HuH-7.5 (cell line): ENCODE measurements at places on chromosomes 3 and 15.

GRCh38 chr3:190125436-190126068 is 4.9 kb upstream of the P3H2 start:
- DNase-seq: no peak

- DNase-seq: no peak
Observed at GRCh38 chr3:99751649-99752048, 66.0 kb upstream of the CMSS1 start.

DNA sequence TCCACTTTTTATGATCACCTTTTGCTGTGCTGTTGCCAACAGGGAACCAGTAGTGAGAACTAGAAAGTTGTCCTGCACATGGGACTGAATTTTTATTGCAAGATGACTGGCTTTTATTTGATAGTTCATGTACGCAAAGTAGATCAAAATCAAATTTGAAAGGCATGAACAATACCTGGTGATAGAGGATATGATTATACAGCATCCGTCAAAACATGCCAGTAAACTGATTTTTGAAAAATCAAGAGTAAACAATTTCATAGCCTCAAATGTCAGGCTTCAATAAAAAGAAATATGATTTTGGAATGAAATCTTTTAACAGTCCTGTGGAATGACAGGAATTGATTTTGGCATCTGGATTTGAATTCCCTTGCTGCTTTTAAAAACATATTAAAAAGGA is 219.6 kb upstream of the LRRN1 start:
- no peak for DNase-seq

DNA sequence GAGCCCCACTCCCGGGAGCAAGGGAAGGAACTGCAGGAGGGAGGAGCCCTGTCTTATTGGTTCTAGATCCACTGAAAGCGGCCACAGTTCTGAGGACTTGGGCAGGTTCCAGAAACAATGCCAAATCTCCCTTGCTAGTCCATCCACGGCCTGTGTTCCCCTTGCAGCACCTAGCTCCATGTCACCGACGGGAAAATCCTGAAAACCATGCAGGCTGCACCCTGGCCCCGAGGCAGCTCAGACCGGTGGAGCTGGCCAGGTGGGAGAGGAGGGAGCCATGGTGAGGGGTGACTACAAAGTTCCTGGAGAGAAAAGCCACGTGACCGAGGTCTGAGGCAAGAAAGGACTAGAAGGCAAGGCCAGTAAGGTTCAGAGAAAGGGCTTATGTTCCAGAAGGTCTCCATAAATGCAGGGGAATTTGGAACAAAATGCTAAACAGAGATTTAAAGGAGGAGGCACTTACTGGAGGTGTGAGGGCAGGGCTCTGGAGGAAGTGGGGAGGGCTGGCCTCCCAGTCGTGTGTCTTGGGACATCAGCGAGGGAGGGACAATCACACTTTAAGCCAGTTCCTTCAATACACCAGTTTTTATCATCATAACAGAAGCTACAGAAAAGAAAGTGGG is 5.4 kb downstream of the MGLL start:
- DNase-seq: no peak

DNA sequence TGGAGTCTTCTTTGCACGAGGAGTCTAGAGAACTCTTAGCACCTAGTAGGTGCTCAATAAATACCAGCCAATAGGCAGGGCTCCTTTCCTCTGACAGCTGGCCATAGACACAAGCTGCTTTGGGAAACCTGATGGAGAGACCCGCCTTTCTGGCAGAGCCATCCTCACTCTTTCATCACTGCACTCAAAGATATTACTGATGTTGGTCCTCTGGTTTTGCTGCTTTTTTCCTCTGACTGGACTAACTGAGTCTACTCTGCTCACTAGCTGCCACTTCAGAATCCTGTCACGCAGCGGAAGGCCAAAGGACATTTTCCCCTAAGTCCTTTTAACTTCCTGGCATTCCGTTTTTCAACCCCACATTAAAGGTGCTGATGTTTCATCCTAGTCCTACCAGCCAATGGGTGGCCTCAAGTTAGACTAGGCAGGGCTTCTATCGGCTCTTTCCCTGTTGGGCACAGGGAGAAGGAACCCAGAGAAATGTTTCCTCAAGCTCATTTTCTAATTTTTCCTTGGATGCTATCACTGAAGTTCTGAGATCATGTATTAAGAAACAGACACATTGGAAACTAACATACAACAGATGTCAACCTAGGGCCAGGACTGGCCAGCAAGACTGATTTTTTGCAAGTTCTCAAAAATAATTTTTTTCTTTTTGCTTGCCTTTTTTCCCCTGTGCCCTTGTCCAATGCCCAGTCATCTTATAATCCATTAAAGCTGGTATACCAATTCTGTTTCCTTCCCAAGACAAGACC is 132.8 kb upstream of the ICE2 start:
- DNase-seq: no peak

- peak; percentile 66 for DNase-seq
Observed at GRCh38 chr3:49469037-49469935, 781 bp upstream of the DAG1 start.

- DNase-seq: no peak
Observed at GRCh38 chr3:69602112-69602511, 137.2 kb upstream of the MITF start.

DNA sequence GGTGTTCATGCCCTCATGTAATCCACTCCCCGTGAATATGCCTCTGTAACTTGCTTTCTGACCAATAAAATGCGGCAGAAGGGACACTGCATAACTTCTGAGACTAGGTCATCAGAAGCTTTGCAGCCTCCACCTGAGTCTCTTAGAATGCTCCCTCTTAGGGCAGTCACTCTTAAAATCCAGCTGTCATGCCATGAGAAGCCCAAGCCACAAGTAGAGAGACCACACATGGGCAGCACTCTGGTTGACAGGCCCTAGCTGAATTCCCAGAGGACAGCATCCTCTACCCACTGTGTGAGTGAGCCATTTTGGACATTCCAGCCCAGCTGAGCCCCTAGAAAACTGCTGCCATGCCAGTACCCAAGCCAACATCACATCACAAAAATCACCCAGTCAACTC is 41.4 kb downstream of the SCAPER start:
- no peak for DNase-seq

DNA sequence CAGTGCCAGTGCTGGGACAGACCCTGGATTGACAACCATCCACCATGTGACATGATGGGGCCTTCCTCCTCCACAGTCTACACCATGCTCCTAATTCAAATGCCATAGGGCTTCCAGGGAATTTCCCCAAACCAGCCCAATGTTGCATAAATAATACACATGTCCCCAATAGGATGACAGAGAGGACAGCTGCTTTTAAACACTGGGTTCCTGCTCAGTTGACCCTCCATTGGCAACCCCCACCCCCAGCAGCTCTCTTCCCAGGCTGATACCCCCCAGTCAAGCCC is 28.3 kb upstream of the ATP2B2 start:
- no peak for DNase-seq

- DNase-seq: no peak
Observed at GRCh38 chr15:35145336-35145735, 60.2 kb upstream of the NANOGP8 start.

GRCh38 chr3:197183582-197183981 is 114.8 kb downstream of the DLG1 start:
- no peak for DNase-seq

- no peak for DNase-seq
Observed at GRCh38 chr3:138033202-138033691, 23.3 kb downstream of the CLDN18 start.

- DNase-seq: no peak
Observed at GRCh38 chr3:188165596-188165995, 11.6 kb downstream of the LPP start.

DNA sequence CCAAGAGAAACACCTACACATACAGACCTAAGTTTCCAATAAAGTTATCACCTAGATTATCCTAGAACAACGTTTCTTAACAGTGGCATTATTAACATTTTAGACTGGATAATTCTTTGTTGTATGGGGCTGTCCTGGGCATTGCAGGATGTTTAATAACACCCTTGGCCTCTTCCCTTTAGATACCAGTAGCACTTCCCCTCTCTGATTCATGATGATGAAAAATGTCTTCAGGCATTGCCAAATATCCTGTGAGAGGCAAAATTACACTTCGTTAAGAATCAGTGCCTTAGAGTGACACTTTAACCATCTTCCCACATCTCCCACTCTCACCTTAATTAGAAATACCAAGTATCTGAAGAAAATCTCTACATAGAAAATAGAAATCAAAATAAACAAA is 352.6 kb downstream of the CGGBP1 start:
- DNase-seq: no peak

- DNase-seq: no peak
Observed at GRCh38 chr15:39869858-39870515, 50.1 kb downstream of the GPR176 start.

GRCh38 chr3:39668420-39668819 is 141.0 kb upstream of the MYRIP start:
- no peak for DNase-seq

GRCh38 chr15:76398317-76399104 is 61.9 kb downstream of the ISL2 start:
- no peak for DNase-seq

DNA sequence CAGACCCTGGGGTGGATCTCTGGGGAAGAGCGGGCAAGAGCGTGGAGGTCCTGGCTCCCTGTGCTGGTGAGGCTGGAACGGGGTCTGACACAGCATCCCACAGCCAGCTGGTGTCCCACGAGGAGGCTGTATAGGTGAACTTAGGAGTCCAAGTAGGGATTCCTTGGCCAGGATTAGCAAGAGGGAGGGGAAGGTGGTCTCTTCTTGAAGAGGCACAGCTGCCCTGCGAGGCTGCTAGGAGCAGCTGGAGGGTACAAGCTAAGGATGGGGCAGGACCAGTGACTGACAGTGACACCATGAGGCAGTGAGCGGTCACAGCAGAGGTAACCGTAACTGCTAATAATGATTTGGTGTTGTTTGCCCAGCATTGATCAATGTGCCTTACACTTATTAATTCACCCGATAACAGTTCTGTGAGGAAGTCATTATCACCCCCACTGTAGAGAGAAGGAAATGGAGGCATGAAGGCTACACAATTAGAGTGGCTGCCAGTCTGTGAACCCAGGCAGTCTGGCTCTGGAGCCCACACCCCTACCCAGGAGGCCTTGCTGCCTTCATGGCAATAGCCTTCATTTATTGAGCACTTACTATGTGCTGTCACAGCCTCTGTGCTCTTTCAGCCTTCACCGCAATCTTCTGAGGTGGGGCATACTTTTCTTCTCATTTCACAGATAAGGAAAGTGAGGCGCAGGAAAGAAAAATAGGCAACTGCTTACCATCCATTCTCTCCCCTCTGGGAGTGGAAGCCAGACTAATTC is 59.4 kb downstream of the TMEM44 start:
- peak; percentile 71 for DNase-seq

GRCh38 chr3:66179793-66180192 is 41.0 kb upstream of the SLC25A26 start:
- no peak for DNase-seq

- DNase-seq: no peak
Observed at GRCh38 chr3:152060701-152061100, 187.3 kb downstream of the SUCNR1 start.

DNA sequence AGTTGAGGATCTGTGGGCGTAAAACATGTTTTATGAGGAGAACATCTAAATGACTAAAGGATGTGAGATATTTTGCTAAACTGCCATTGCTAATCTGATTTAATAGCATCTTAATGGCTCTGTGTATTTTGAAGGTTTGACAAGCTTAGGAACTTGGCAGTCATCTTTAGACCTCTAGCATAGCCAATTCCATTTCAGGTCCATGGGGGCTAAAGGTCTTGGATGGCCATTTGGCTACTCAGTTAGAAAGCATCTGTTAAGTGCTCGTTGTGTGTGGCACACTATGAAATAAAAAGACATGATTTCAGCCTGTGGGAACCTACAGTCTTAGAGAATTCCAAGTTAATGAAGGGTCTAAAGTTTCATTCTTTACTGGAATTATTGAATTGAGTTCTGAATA is 236.2 kb downstream of the IL5RA start:
- no peak for DNase-seq

DNA sequence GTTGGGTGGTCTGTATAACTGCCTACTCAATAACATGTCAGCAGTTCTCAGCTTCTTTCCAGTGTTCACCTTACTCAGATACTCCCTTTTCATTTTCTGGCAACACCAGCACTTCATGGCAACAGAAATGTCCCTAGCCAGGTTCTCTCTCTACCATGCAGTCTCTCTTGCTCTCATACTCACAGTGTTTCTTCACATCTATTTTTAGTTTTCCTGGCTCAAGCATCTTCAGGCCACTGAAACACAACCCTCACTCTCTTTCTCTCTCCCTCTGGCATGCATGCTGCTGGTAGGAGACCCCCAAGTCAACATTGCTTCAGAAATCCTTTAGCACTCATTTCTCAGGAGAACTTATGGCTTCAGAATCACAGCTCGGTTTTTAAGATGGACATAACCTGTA is at the start of gene CAPN3:
TSS of gene CAPN3 (plus strand) at position 253 of the 400 bp plus-strand sequence. CDS start 305 bp downstream, outside the sequence.
- DNase-seq: no peak

- no peak for DNase-seq
Observed at GRCh38 chr15:51600114-51600513, 22.5 kb downstream of the DMXL2 start.

GRCh38 chr3:10357095-10357494 is 36.2 kb upstream of the SEC13 start:
- no peak for DNase-seq

- DNase-seq: no peak
Observed at GRCh38 chr3:69967156-69967555, 32.4 kb upstream of the SAMMSON start.

DNA sequence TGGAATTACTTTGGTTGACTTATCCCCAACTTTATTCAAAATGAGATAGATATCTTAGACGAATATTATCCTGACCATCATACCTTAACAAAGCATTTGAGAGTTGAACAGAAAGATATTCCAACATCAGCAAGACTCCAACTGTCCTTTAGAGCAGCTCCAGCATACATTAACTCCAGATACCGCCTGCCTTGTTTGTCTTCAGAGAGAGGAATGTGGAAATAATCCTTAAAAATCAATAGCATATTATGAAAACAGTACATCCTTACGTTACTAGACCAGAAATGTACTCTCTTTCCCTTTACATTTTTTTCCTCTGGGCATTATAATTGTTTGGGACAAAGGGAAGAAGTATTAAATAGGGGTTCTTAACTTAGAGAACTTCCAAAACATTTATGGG is 1.7 kb downstream of the ANKUB1 start:
- no peak for DNase-seq

DNA sequence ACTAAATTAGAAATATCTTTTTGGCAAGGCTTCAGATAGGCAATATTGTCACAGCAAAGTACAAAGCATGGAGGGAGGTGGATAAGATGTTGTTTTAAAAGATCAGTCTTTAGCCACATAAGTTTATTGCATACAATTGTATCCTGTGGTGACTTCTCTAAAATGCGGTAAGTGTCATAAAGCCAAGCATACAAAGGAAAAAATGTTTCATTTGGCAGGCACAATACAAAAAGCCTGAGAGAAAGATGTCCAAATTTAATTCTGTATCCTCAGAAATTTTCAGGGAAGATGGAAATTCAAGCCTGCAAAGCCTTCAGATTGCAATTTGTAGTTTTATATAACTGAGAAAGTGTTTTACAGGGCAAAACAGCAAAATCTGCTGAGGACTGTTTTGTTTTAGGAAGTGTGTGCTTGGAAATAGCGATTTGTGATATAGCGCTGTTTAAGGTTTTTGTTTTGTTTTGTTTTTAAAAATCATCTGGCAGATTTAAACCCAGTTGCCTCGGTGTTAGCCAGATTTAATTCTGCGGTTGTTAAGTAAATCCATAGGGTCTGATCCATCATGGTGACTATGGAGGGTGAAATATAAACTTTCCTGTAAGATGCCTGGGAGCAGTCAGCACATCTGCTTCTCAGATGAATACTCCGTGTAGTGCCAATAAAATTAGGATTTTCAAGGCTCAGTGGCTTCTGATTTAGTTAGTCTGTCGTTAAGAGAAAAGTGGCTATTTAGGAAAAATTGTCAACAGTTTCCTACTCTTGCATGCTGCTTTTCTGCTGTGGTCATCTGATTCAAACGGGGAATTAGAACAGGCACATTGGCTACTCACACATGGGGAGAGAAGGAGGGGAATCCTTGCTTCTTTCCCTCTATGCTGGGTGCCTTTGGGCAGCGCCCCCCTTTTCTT is 8.0 kb downstream of the KAT2B start:
- no peak for DNase-seq
